Fibroblast of villous mesenchyme (primary cell): ENCODE measurements at places on chromosomes 16 and 17. TPM values are rescaled to one million over a fixed set of nuclear protein-coding genes. Genes with fewer than 3 reads are reported as not detected.

The ABCC11 gene
- total RNA-seq: under 0.01 and 0.43 TPM in 2 replicates

The AGRP gene
- total RNA-seq: not detected in 2 replicates

The ADAP2 gene
- 3.0 and 4.2 TPM in 2 replicates for total RNA-seq

The RNF167 gene
- total RNA-seq: 26.4 and 34.5 TPM in 2 replicates

The ITGA3 gene
- 207 and 266 TPM in 2 replicates for total RNA-seq

The KRTAP17-1 gene
- not detected in 2 replicates for total RNA-seq

The TMEM238L gene
- total RNA-seq: not detected in 2 replicates

The CIAPIN1 gene
- 58.6 and 62.6 TPM in 2 replicates for total RNA-seq

The HAS3 gene
- total RNA-seq: 0.32 and 0.43 TPM in 2 replicates

The HYDIN gene
- under 0.01 and 2.3 TPM in 2 replicates for total RNA-seq

The PIMREG gene
- total RNA-seq: 18.1 and 18.4 TPM in 2 replicates

The PRAC1 gene
- total RNA-seq: not detected in 2 replicates

The GDPD3 gene
- 0.32 and 0.43 TPM in 2 replicates for total RNA-seq

The EPX gene
- not detected in 2 replicates for total RNA-seq

The VAT1L gene
- 37.6 and 59.3 TPM in 2 replicates for total RNA-seq

The TEKT1 gene
- not detected in 2 replicates for total RNA-seq

DNA sequence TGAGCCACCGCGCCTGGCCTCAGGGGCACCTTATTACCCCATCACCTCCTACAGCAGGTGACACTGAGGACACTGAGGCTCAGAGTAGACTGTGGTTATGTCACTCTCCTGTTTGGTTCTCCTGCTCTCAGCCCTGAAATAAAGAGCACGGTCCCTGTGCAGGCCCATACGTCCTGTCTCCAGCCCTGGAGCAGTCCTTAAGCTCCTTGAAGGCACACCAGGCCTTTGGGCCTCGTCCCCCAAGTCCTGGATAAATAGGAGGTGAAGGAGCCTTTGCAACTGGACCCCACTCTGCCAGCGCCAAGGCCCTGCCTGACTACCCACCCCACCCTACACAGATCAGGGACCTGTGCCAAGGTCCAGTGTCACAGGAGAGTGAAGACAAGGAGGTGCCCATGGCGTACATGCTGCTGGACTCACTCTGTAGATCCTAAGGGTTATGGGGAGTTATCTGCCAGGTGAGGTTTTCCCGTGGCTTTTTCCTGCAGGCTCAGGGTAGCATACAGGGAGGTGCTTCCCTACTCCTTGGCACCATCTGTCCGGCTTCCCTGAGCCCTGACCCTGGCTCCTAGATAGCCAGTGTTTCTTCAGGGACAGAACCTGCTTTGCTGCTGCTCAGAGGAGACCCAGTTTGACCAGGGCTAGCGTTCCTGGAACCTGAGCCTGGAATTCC, 253.2 kb downstream of the SEC14L1 start:
- DNase-seq: no peak

- DNase-seq: no peak
Observed at GRCh38 chr16:4868026-4868425, 20.7 kb downstream of the UBN1 start.

- no peak for DNase-seq
Observed at GRCh38 chr17:36728030-36728991, 126.9 kb downstream of the MRM1 start.

DNA sequence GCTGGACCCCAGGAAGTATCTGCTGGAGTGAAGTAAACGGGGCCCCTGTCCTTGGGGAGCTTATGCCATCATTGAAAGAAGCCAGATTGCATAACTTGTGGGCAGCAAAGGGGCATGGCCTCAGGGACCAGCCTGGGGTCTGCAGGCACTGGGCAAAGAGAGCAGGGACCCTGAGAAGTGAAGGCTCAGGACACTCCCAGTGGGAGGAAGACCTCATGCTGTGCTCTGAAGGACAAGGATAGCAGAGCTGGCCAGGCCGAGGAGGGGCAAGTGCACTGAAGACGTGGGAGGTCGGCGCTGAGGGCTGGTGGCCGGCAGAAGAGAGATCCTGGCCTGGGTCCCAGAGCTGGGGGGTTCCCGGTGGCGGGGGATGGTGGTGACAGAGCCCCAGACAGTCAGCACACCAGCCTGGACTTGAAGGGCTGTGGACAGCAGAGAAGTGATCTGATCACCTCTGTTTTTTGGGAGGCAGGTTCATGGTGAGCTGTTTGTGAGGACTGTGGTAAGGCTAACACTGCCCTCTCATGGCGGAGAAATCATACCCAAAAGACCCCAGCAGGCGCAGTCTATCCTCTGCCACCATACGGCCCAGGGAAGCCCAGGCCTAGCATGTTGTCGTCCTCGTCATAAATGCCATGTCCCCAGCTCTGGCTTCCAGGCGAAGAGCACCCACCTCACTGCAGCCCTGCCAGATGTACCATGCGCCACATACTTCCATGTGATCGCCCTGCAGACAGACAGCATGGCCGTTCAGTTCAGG, 7.1 kb upstream of the CNP start:
- DNase-seq: peak; percentile 75

GRCh38 chr16:10558305-10558704, 22.1 kb downstream of the EMP2 start:
- no peak for DNase-seq

GRCh38 chr16:55901566-55902217, 26.5 kb upstream of the CES5A start:
- DNase-seq: no peak

DNA sequence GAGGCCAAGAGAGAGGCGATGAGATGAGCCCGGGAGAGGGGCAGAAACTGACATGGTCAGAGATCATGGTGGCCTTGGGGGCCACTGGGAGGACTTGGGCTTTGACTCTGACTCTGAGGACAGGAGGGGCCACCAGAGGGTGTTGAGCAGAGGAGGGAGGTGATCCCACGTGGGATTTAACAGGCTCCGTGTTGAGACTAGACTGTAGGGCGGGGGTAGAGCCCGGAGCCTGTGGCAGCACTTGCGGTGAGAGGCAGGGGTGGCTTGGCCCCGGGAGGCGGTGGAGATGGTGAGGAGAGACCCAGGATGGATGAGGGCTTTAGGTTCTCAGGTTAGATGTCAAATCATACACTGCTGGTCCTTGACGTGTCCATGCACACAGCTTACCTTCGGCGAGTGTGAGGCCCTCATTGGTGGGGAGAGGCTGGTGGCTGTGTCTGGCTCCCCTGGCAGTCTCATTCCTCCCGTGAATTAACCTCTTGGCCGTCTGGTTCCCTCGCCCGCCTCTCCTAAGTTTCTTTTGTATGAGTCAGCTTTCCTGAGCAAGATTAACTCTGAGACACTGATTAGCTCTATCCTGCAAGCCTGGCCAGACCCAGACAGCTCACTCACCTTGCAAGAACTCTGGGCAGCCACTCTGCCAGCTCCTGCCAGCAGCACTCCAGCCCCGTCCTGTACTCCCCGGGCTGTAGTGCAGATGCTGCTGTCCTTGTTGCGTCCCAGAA, 39.7 kb downstream of the VPS35L start:
- DNase-seq: peak; percentile 26

DNA sequence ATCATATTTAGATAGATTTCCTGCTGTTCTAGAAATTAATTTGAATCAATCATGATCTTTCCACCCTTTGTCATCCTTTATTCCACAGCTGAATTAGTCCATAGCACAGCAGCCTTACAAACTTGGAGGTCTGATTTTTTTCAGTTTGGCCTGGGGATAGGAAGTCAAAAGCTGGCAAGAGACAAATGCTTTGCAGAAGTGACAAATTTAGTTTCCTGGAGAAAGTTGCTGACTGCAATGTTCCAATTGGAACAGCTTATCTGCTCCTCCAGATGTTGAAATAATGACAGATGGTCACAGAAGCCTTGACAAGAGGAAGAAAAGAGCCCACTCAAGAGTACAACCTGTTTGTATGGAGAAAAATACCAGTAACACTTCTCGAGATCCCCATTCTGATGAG, 1276.1 kb upstream of the CDH8 start:
- DNase-seq: no peak

- no peak for DNase-seq
Observed at GRCh38 chr17:27591986-27592385, 39.0 kb upstream of the LGALS9 start.

DNA sequence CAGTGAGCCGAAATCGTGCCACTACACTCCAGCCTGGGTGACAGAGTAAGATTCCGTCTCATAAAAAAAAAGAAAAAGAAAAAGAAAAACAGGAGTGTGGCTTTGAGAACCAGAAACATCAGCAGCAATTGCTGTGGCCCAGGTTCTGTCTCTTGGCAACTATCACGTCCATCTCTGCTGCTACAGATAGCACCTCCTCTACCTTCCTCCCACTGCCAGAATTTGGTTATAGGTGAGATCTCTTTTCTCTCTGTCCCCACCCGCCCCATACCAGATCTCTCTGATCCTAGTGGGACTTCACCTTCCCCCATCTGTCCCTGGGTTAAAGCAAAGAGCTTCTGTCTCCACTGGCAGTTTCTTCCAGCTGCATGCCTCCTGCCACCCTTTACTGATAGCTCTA, 3.1 kb downstream of the TLCD2 start:
- no peak for DNase-seq

GRCh38 chr17:655618-656017, 59.0 kb downstream of the VPS53 start:
- no peak for DNase-seq

DNA sequence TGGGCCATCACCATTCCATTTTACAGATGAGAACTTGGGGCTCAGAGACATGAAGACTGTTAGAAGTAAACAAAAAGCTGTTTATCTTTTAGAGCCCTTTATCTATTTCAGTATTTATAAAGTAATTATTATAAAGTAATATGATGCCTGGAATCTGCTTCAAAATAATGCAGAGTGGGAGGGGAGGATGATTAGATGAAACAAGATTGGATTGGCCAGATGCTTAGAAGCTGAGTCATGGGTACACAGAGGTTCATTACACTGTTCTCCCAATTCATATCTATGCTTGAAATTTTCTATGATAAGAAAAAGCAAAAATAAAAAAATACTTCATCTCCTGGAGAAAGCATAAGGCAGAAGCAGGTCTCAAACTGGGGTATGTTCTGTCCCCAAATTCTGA, 29.4 kb downstream of the TOM1L2 start:
- DNase-seq: no peak

DNA sequence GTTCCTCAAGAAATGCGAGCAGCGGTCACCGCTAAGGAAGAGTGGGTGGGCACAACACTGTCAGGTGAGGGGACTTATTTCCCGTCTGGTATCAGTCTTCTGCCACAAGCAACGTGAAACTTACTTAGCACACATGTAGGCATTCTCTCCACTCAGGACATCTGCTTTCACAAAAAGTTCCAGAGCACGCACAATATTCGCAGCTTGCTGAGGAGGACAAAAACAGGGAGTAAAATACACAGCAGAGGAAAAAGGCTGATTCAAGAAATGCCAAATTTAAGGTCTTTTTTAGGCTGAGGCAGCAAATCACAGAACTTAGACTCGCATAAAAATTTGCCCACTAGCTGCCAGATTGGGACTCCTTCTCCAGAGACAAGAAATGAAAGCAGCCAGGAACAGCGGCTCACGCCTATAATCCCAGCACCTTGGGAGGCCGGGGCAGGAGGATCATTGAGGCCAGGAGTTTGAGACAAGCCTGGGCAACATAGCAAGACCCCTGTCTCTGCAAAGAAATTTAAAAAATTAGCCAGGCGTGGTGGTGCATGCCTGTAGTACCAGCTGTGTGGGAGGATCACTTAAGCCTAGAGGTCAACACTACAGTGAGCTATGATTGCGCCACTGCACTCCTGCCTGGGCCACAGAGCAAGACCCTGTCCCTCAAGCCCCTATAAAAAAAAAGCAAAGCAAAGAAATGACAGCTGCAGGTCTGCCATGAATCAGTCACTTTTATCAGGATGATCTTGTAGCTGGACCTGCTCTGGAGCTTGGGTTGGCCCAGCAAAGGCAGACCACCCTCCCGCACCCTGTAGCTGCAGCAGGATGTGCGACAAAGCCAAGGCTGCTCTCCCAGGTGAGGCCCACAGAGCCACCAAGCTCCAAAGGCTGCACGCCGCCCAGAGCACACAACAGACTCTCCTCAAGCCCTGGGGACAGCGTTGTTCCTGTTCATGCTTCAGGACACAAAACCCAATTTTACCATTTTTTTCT, 20.5 kb downstream of the USP36 start:
- DNase-seq: no peak

- no peak for DNase-seq
Observed at GRCh38 chr16:88779406-88780141, 5.4 kb downstream of the PIEZO1 start.

- peak; percentile 90 for DNase-seq
Observed at GRCh38 chr16:1342526-1343427, 8.9 kb downstream of the TSR3 start.

DNA sequence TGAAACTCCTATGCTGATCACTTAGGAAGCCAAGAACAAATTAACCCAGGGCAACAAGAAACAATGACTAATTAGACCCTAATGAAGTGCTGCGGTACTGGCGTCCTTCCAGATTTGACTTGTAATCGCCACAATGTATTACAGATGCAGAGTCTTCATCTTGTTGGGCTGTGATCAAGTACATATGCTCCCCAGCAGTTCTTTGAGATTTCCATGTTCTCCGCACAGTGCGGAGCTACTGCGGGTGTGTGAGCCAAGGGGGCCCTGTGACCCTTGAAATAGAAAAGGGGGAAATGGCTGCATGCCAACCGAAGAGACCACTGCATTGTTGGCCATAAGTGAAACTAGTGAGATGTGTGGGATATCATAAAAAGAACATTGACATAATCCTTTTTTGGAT, 469.9 kb downstream of the MAF start:
- no peak for DNase-seq

DNA sequence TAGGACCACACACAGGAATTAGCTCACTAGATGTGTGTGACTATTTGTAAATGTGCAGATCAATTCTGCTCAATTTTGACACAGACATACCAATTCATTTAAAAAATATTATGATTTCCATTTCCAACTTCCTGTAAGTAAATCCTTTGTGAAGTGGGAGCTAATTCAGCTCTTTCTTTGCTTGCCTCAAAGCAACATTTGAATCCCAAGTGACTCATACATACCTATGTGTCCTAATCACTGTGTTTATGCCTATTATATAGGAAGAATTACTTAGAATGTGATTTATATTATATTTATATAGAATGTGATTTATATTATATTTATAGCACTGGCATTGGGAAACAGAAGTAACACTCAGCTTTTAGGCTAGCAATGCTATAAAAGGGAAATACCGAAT, 195.9 kb upstream of the C17orf78 start:
- peak; percentile 62 for DNase-seq

DNA sequence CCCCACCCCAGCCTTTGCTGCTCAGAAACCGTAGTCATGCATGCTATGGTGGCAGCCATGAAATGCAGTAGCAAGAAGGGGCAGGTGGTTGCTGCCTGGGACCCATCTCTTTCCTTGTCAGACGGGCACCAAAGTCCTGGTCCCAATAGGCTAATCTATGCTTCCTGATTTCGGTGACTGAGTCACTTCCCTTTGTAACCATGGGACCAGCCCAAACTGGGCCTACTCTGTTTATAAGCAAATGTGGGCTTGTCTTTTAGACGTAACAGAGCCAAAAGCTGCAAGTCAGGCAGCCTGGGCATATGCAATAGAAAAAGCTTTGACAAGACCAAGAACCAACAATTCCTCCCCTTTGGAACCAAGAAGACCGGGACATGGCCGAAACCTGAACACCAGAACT, 99.1 kb upstream of the RBBP6 start:
- no peak for DNase-seq
